ENCODE measurements at places on chromosomes 7 and 10. TPM values are rescaled to one million over a fixed set of nuclear protein-coding genes. Genes with fewer than 3 reads are reported as not detected.

The FAM20C gene
- not detected for total RNA-seq

The TBC1D12 gene
- 5.8 TPM for total RNA-seq

The MACC1 gene
- 12.5 TPM for total RNA-seq

The PDZD7 gene
- total RNA-seq, result 7.4 TPM

The EVX1 gene
- total RNA-seq, result 0.31 TPM

The STK31 gene
- 0.20 TPM for total RNA-seq

The CADPS2 gene
- total RNA-seq, result 1.6 TPM

The CABCOCO1 gene
- not detected for total RNA-seq

The PIK3AP1 gene
- 12.8 TPM for total RNA-seq

The CDHR3 gene
- total RNA-seq, result 20.4 TPM

The CALHM3 gene
- not detected for total RNA-seq

The AGBL3 gene
- 0.18 TPM for total RNA-seq

The ZKSCAN5 gene
- total RNA-seq, result 8.5 TPM

The GPR85 gene
- total RNA-seq, result not detected

Data from HT-29 (cell line).